ENCODE measurements at places on chromosomes 2 and 18.

- DNase-seq, result no peak
Observed at GRCh38 chr2:236348279-236348678, 84.1 kb upstream of the ASB18 start.

DNA sequence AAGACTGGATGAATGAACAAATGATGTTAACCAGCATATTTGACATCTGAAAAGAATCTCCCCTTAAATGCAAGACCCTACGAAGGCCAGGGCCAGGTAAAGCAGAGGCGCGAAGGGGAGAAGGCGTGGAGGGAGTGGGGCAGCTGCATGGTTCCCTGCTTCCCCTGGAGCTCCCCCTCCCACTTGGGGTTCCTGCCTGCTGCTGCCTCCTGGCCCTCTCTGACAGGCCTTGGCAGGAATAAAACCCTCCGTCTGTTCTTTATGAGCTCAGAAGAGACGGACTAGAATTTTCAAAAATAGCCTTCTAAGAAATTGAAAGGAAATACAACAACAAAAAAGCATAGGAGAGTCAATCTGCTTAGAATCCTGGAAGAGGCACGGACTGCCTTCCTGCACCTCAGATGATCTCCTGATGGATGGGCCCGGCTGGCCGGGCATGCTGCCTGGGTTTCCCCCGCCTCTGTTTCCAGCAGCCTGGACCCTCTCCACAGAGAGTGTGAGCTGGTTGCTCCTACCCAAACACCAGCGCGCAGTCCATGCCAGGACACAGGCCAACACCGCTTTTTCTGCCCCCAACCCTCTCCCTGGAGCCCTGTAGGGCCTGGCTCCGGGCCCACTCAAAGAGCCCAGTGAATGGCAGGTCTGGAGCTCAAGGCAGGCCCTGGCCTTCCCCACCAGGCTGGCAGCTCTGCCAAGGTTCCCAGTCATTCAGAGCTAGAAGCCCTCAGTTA is 23.9 kb downstream of the CFAP65 start:
- no peak for DNase-seq

DNA sequence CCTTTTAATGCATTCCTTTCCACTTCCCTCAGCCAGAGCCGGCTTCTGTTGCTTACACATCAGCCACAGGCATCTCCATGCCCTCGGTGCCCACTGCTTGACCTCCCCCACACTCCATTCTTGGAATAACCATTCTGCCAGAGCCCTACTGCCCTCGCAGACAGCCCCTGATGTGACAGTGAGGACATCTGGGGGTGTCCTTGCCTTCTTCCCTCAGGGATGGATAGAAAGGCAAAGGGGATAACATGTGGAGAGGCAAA is 6.4 kb upstream of the NPPC start:
- no peak for DNase-seq

DNA sequence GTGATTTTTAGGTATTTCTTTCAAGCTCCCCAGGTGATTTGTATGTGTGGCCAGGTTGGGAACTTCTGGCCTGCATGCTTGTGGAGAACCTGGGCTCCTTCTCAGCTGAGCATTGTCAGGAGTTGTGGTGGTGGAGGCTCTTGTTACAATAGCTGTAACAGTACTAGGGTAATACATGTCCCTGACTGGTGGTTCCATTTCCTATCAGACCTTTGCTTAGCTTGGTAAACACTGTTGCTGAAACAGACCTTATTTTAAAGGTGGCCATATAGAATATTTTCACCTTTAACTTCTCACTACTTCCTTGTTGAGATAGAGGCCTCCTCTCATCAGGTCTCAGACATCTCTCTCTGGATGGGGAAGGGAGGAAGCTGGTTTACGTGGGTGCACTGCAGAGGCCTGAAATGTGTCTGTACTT is 79.2 kb downstream of the SETBP1 start:
- DNase-seq, result no peak

GRCh38 chr2:210049831-210050230 is 47.4 kb downstream of the RPE start:
- no peak for DNase-seq

DNA sequence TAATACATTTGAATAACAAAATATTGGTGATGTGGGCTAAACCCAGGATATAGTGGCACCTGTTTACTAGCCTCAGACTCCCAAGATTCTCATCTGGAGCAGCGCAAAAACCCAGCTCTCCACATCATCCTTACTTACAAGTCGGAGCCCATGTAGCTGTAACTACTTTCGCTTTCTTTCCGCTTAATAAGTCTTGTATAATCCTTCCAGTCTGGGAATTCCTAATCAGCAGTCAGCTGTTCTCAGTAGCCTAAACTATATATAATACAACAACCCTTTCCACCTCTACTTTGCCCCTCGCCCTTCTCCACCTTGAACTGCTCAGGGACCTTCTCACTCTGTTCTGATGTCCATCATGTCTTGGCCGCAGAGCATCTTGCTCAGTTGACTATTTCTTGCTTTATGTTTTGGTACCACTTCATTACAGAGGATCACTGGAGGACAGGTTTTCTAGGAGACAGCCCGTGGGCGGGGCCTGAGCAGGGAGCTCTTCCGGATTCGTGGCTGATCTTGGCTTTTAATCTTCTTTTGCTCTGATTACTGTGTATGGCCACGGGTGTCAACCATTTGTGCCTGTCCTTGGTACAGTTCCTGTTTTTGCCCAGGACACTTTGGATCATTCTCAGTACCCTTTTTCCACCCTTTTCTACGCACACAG is 119.9 kb upstream of the SERTAD2 start:
- DNase-seq, result no peak

DNA sequence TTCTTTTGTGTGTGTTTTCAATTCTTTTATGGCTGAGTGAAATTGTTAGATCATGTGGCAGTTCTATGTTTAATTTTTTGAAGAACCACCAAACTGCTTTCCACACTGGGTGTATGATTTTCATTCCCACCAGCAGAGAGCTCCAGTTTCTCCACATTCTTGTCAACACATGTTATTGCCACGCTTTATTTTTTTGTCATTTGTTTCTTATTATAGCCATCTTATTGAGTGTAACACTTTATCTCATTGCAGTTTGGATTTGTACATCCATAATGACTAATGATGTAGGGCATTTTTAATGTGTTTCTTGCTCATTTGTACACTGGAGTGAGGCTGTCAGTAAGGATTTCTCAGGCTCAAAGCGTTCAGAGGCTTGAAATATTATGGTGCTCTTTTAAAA is 184.2 kb downstream of the PIEZO2 start:
- no peak for DNase-seq

DNA sequence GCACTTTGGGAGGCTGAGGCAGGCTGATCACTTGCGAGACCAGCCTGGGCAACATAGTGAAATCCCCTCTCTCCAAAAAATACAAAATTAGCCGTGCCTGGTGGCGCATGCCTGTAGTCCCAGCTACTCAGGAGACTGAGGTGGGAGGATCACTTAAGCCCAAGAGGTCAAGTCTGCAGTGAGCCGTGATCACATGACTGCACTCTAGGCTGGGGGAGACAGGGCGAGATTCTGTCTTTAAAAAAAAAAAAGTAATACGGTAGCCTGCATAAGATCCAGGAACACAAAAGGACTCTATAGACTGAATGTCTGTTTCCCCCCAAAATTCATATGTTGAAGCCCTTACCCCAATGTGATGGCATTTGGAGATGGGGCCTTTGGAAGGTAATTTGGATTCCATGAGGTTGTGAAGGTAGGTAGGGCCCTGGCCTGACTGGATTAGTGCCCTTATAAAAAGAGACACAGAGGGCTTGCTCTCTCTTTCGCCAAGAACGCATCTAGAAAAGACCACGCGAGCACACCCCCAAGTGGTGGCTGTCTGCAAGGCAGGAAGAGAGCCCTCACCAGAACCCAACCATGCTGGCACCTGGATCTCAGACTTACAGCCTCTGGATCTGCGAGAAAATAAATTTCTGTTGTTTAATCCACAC is 17.0 kb downstream of the MBOAT2 start:
- peak; percentile 15 for DNase-seq

GRCh38 chr18:8984131-8984721 is 118.3 kb upstream of the NDUFV2 start:
- DNase-seq, result no peak

DNA sequence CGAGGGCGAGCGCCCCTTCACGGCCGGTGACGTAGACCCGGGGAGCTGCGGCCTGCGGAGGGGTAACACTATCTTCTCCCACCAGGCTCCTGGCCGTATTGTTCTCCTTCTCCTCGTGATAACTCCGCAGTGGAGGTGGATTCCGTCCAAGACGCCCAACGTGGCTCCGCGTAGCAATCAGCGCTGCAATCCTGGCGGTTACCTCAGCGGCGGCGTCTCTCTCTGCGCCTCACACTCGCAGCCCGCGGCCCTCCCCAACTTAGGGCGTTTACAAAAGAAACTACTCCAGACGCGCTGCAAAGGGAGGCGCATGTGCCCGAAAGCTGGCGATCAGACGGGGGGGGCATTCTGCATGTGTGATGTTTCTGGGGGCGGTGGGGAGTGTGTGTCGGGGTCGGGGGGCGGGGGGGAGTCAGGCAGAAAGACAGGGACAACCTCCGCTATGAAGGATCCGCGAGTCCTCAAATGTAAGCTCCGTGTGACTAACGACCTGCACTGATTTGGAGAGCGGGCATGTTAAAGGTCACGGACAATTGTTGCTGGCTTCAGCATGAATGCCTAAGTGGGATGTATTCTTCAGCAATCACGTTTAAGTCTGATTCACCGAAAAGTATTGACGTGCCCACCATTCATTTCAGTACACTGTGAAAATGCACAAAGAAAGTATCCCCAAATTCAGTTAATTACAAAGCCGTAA is 1.3 kb upstream of the ZNF516 start:
- peak; percentile 75 for DNase-seq

GRCh38 chr2:37188570-37188969 is at the start of gene SULT6B1:
Gene SULT6B1, minus strand, starts transcription at chr2:37188670. Its CDS starts 30 bp downstream, at chr2:37188640.
- no peak for DNase-seq

DNA sequence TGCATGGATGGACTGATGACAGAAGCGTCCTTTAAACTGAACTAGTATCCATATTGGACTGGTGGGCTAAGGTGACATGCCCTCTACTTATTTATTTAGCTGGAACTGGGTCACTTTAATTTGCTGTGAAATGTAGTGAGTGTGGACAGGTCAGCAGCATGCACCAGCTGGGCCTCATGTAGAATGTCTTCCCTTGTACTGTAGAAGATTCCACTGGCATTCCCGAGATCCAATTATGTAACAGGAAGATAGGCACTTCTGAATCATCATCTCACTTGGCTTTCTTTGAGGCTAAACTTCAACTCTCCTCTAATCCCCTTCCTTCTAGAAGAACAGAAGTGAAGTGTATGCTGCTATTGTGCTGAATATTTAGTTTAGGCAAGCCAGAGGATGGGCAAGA is 296.2 kb downstream of the SLC8A1 start:
- DNase-seq, result no peak

DNA sequence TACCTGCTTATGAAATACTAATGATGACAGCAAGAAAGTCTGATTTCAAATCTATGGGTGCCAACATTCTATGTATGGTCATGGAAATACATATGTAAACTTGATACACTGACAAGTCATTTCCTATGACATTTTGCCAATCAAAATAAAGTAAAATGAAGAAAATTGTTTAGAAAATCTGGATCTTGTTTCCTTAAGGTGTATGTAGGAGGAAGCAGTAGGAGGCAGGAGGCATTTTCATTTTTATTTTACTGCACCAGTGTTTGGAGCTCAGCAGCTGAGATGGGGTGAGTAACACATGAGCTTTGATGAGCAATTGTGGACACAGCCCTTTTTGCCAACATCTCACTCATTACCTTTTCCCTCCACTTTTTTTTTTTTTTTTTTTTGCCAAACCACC is 167.0 kb downstream of the AFF3 start:
- no peak for DNase-seq

- peak; percentile 52 for DNase-seq
Observed at GRCh38 chr2:8133913-8134472, 547.9 kb upstream of the ID2 start.

DNA sequence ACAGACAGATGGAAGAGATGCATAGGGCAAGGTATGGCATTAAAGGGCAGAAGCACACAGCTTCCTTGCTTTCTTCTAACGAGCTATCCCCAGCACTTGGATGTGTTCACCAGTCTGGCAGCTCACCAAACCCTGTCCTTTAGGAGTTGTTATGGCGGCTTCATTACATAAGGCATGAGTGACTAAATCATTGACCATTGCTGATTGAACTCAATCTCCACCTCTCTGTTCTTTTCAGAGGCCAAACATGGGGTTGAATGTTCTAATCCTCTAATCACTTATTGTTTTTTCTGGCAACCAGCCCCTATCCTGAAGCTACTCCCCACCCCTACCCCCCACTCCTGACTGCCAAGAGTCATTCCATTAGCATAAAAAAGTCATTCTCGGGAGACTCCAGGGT is 301.8 kb downstream of the XIRP2 start:
- DNase-seq, result no peak

- no peak for DNase-seq
Observed at GRCh38 chr2:85419009-85419675, 628 bp downstream of the SH2D6 start.

GRCh38 chr2:80002112-80002511 is 302.4 kb downstream of the LRRTM1 start:
- no peak for DNase-seq

- DNase-seq, result peak; percentile 36
Observed at GRCh38 chr2:148876202-148876594, 1.2 kb downstream of the KIF5C start.

DNA sequence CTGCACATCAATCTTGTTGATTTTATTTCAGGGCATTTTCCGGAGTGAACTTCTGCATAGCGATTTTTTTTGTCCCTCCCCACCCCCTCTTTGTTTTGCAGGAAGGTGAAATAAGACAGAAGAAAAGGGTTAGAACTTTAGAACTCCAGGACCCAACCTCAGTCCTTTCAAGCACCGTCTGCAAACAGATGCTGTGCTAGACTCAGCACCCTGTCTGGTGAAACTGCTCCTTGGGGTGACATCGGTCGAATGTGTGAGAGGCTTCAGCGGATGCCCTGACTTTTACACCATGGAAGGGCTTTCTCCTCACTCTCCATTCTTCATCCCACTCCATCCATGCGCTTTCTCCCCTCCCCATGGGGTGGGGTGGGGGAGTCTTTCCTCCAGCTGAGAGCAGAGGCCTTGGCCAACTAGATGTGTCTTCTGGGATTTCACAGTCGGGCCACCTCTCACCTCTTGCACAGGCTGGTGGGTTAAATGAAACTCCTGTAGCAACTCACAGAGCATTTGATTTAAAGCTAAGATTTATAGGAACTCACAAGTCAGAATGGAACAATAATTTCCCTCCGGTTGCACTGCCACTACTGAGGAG is 43.3 kb upstream of the EDAR start:
- DNase-seq, result no peak

GRCh38 chr2:170878066-170878465 is 51.0 kb upstream of the GORASP2 start:
- no peak for DNase-seq

DNA sequence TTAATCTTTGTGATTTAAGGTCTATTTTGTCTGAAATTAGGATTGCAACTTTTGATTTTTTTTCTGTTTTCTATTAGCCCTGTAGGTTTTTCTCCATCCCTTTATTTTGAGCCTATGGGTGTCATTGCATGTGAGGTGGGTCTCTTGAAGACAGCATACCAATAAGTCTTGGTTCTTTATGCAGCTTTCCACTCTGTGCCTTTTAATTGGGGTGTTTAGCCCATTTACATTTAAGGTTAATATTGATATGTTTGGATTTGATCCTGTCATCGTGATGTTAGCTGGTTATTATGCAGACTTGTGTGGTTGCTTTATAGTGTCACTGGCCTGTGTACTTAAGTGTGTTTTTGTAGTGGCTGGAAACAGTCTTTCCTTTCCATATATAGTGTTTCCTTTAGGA is 17.7 kb downstream of the EHBP1 start:
- DNase-seq, result no peak

- DNase-seq, result no peak
Observed at GRCh38 chr2:230666885-230667712, 45.5 kb upstream of the CAB39 start.

Measured in NCI-H748 treated with DMSO at 0.1 percent for 48 hours (cell line).